Right cardiac atrium (tissue), 5 donors: ENCODE measurements at places on chromosomes 4 and X. TPM values are rescaled to one million over a fixed set of nuclear protein-coding genes. Genes with fewer than 3 reads are reported as not detected.

Gene RAB41
- not detected for total RNA-seq

Gene COQ2
- total RNA-seq: 12.1 TPM

Gene NUP62CL
- total RNA-seq: 0.23 TPM

Gene ARHGAP4
- 15.0 TPM for total RNA-seq

Gene SAGE1
- not detected for total RNA-seq

Gene XAGE3
- not detected for total RNA-seq

Gene ATP7A
- total RNA-seq: 6.7 TPM
